Esophagus mucosa (tissue), 1 donor: ENCODE measurements at places on chromosomes 12 and 14. TPM values are rescaled to one million over a fixed set of nuclear protein-coding genes. Genes with fewer than 3 reads are reported as not detected.

The SERPINA10 gene
- total RNA-seq = not detected

The CLEC4A gene
- total RNA-seq = 0.96 TPM

DNA sequence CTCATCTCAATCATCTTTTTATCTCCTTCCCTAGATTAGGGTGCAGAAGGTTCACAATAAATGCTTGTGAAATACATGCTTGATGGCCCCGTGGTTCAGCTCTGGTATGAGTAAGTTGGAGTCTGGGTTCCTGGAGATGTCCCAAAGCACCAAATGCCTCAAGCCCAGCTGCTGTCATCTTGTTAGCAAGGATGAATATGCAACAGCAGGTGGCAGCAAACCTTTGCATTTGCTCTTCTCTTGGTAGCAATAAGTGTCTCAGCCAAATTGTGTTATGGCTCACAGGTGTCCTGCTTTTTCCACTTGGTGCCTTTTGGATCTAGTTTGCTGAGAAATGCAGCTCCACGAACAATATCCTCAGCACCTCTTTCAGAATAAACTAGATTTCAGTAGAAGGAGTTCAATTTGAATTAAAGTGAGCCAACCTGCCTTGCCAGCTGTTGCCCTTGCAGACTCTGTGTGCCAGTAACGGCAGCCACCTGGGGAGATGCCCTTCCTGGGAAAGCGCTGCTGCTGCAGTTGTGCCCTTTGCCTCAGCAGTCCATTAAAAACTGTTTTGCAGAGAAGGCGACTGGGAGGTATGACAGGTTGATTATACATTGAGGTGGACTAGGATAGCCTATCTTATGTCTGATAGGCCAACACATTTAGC is 417.3 kb downstream of the SNAPC1 start:
- peak; percentile 71 for ATAC-seq

The GPR135 gene
- 0.56 TPM for total RNA-seq

The RPS6KA5 gene
- 9.1 TPM for total RNA-seq

GRCh38 chr12:91851741-91852477 is 293.7 kb downstream of the BTG1 start:
- no peak for ATAC-seq

The OR10AD1 gene
- not detected for total RNA-seq

The BRMS1L gene
- total RNA-seq = 6.9 TPM

DNA sequence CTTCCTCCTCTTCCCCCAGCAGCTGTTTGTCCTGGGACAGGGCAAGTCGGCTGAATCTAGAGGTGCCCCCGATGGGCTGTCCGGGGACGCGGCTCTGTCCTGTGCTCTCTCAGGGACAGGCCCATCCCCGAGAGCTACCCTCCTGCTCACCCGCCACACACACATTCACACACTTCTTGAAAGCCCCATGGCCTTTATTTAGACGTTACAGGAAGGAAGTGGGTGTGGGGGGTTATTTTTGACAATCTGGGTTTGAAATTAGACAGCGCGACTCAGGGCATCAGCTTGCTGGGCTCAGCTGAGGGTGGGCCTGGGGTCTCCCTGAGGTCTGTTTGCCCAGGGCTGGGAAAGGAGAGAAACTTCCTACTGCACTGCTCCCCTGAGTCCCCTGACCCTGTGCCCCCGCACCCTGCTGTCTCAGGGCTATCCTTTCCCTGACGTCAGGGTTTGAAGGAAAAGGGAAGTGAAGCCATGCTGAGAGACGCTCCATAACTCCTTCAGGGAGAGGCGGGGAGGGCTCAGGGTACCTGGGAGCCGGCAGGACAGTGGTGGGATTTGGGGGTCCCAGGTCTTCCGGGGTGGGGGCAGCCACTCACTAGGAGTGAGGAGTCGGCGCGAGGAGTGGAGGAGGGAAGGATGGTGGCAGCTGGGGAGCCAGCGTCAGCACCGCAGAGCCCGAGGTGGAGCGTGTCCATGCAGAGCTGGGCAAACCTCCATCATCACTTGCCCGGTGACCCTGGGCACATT is 8.1 kb downstream of the PTPN6 start:
- no peak for ATAC-seq

GRCh38 chr12:1034751-1035457 is 43.9 kb downstream of the ERC1 start:
- ATAC-seq = no peak

GRCh38 chr14:104224506-104225277 is 86.3 kb downstream of the KIF26A start:
- ATAC-seq = no peak

The SLC35F4 gene
- total RNA-seq = not detected

GRCh38 chr12:53483225-53483978 is 15.9 kb downstream of the MAP3K12 start:
- ATAC-seq = peak; percentile 30

GRCh38 chr12:66823857-66824570 is 145.1 kb upstream of the GRIP1 start:
- peak; percentile 97 for ATAC-seq
